ENCODE measurements at places on chromosomes 5 and 9.

DNA sequence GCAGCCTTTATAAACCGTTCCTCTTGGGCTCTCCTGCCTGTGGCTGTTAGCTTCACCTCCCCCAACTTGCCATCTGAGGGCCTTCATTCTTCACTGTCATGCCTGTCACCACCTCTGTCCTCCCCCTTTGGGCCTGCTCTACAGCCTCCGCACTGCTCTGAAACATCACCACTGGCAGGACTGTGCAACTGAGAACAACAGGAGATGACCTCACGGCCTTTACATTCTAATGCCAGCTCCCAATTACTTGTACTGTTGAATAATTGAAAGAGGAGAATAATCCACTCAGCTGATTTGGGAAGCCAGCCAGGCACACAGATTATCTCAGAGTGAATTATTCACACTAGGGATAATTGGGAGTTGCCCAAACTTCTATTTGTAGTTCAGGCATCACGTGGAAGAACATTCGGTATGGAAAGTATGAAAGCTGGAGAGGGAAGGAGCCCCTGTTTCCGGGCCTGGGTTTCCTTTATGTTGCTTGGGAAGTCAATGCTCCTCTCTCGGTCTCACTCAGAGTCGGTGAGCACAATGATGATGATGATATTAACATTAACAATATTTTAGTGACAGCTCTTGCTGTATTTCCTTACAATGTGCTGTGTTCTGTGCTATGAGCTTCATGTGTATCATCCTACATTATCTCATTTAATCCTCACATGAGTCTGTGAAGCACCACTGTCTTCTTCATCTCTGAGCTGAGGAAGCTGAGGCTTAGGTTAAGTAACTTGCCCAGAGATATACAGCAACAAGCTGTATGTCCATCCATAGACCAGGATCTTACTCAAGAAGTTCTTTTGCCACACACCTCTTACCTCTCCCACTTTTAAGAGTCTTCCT is 99.3 kb upstream of the LRRTM2 start:
- DNase-seq, result no peak

- DNase-seq, result no peak
Measured at GRCh38 chr5:78007233-78007632, 231.1 kb upstream of the TBCA start.

GRCh38 chr9:4328723-4329122 is 28.9 kb upstream of the GLIS3 start:
- no peak for DNase-seq

DNA sequence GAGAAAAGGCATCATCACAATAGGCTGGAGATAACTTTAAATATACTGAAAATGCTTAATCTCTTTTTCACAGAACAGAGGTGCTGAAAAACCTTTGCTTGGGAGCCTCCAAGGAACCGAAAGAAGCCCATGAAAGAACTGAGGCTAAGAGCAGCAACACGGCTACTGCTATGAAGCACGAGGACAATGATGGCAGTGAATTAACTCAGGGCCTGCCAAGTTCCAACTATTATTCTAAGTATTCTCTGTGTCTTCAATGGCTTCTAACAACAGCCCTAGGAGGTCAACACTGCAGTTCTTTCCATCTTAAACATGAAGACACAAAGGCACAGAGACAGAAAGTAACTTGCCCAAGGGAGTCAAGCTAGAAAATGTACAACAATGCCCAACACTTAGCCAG is 293.0 kb upstream of the DAP start:
- no peak for DNase-seq

GRCh38 chr9:15622318-15622971 is 69.6 kb downstream of the CCDC171 start:
- no peak for DNase-seq

GRCh38 chr5:66830636-66831035 is 234.4 kb downstream of the MAST4 start:
- DNase-seq, result no peak

DNA sequence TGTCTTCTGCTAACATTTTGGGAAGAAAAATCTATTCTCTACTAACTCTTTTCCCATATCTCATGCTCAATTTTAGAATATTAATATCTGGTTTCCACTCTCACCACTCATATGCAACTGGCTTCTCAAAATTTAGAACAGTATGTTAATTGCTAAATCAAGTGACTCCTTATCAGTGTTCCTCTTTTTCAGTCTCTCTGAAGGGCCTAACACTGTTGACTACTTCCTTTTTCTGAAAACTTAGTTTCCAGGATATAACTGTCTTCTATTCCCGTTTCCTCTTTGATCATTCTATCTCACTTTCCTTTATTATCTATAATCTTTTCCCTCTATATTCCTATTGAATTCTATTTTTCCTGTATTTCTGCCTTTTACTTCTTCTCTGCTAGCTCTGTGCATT is 1717.2 kb upstream of the C9orf72 start:
- no peak for DNase-seq

GRCh38 chr5:10604975-10605374 is 41.1 kb downstream of the ANKRD33B start:
- no peak for DNase-seq

DNA sequence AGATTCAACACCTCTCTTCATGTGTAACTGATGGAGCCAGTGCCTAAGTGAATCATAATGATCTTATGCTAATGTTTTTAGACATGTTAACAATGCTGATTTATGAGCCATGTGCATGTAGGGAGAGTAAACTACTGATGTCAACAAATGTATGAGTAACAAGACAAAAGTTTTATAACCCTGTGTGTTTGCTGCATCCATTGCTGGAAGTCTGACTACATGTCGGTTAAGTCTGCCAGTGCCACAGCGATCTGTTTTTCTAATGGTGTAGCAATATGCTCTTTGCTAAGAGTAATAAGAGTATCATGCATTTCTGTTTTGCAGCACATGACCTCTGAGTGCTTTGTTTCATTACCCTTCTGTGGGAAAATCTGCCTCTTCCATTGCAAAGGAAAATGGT is 26.4 kb upstream of the TMOD1 start:
- no peak for DNase-seq

DNA sequence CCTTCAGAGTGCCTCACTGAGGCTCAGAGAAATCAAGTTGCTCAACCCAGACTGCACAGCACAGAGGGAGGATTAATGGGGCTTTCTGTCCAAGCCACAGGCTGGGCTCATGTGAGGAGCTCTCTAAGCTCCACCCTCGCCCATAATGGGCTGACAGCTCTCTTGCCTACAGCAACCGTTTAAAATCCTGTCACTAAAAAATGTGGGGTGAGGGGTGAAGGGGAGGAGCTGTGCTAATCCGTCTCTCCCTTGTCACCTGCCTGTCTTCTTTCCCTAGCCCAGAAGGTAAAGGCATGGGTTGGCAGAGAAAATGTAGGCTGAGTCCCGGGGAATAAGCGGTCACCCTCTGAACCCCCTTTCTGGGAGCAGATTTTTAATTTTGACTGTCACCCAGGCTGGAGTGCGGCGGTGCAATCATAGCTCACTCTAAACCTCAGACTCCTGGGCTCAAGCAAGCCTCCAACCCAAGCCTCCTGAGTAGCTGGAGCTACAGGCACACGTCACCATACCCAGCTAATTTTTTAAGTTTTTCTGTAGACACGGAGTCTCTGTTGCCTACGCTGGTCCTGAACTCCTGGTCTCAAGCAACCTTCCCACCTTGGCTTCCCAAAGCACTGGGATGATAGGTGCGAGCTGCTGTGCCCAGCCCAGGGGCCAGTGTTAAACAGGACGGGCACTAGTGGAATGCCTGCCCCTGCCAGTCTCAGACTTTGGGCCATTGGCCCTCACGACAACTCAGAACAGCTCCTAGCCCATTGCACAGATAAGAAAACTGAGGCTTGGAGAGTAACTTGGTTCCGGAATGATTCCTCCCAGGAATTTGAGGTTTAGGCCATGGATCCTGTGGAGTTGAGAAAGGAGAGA is 89.5 kb downstream of the LMX1B start:
- DNase-seq, result no peak

GRCh38 chr9:77005216-77005615 is 14.2 kb upstream of the FOXB2 start:
- DNase-seq, result no peak

- no peak for DNase-seq
Measured at GRCh38 chr5:179802950-179803562, 3.6 kb downstream of the MGAT4B start.

DNA sequence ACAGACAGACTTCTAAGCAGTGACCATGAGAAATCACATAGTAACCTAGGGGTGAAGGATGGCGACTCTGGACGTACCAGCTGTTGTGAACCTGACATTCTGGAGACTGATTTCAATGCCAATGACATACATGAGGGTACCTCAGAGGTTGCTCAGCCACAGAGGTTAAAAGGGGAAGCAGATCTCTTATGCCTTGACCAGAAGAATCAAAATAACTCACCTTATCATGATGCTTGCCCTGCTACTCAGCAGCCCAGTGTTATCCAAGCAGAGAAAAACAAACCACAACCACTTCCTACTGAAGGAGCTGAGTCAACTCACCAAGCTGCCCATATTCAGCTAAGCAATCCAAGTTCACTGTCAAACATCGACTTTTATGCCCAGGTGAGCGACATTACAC is 38.0 kb upstream of the CCDC152 start:
- no peak for DNase-seq

DNA sequence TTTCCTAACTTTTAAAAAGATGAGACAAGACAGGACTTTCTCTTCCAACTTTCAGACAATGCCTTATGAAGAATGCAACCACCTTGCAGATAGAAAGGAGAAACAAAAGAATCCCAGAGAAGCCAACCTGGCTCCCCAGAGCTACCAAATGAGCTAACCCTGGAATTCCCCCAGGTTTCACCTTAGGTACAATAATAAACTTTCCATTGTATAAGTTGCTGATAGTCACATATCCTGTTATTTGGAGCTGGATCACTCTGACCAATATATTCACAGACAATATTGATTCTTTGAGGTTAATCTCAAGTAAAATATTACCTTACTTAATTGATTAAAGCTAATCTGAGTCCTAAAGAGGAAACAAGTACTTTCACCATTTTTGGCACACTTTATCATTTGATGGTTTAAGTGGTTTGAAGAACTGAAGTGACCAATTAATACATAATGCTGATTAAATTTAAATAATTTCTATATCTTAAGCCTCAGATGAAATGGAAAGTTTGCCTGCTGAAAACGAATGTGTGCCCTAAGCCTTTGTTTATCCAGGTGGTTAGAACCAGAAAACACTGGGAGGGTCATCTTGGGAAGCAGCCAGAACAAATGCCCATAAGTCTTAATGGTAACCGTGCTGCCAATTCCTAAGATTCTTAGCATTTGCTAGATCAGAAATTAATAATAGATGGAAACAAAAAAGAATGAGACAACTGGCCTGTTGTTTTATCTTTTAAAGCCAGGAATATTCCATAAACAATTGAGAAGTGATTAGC is 159.6 kb upstream of the SLC12A2 start:
- no peak for DNase-seq

DNA sequence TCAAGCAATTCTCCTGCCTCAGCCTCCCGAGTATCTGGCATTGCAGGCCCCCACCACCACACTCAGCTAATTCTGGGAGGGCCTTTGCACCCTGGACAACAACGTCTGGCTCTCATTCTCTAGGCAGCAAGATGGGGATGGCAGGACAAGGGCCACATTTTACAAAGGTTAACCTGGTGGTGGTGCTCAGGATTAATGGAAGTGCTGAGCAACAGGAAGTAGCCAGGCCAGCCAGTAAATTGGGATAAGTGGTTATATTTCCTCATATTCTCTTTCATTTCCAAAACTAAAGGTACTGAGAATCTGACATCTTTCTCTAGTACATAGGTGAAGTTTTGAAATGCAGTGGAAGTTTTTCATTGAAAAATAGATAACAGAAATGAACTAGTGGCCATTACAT is 24.7 kb upstream of the ASPN start:
- no peak for DNase-seq

- no peak for DNase-seq
Measured at GRCh38 chr5:67681703-67682102, 485.1 kb upstream of the CD180 start.

DNA sequence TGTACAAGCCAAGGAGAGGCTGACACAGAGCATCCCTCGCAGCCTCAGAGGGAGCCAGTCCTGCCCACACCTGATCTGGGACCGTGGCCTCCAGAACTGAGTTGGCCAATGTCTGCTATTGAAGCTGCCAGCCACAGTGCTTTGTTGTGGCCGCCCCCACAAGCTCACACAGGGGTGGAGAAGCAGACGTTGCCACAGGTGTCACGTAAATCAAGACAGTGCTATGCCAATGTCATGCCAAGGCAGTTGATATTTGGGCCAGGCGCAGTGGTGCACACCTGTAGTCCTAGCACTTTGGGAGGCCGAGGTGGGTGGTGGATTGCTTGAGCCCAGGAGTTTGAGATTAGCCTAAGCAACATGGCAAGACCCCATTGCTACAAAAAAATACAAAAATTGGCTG is 17.3 kb upstream of the TERT start:
- no peak for DNase-seq

GRCh38 chr5:114296191-114296590 is 65.7 kb upstream of the KCNN2 start:
- DNase-seq, result no peak

- no peak for DNase-seq
Measured at GRCh38 chr5:104594850-104595249, 1032.3 kb upstream of the NUDT12 start.

GRCh38 chr9:125153712-125154367 is 10.5 kb upstream of the SCAI start:
- no peak for DNase-seq

GRCh38 chr5:86679529-86679928 is 61.8 kb downstream of the COX7C start:
- no peak for DNase-seq

- no peak for DNase-seq
Measured at GRCh38 chr9:131669269-131670157, 70.4 kb downstream of the RAPGEF1 start.

- no peak for DNase-seq
Measured at GRCh38 chr9:74120470-74120869, 376.7 kb upstream of the RORB start.

GRCh38 chr5:45578270-45578669 is 117.9 kb downstream of the HCN1 start:
- DNase-seq, result no peak

- DNase-seq, result no peak
Measured at GRCh38 chr9:90002397-90003271, 397.8 kb downstream of the GADD45G start.

DNA sequence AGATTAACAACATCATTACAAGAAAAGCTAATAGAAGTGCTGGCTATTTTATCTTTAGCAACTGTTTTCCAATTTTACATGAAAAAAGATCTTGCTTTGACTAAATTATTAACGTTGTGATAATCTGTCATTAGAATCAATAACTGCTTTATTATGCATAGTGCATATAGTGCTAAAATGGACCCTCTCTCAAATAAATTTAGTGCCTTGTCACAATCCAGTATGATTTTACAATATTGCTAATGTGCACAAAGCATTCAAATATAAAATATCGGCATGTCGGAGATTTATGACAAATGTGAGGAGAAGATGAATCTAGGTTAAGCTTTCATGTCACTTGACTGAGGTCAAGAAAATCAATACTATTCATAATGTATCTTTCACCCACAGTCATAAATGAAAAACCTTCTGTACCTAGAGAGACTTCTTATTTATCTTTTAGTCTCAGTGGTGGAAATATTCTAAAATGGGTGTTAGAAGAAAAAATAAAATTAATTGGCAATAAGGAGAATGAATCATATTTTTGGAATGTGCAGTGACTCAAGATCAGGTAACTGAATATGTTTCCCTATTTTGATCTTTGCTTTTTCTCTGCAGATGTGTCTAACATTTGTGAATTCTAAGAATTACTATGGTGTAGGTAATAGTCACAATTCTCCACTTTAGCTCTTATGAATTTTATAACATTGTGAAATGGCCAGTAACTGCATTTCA is 672.9 kb upstream of the GRAMD2B start:
- DNase-seq, result no peak

All from stimulated activated CD8-positive, alpha-beta memory T cell treated with anti-CD3 and anti-CD28 coated beads, Interleukin-4, amount 100 ng/mL, for 1 hour (primary cell).